ENCODE measurements at places on chromosomes 2 and 18. TPM values are rescaled to one million over a fixed set of nuclear protein-coding genes. Genes with fewer than 3 reads are reported as not detected.

DNA sequence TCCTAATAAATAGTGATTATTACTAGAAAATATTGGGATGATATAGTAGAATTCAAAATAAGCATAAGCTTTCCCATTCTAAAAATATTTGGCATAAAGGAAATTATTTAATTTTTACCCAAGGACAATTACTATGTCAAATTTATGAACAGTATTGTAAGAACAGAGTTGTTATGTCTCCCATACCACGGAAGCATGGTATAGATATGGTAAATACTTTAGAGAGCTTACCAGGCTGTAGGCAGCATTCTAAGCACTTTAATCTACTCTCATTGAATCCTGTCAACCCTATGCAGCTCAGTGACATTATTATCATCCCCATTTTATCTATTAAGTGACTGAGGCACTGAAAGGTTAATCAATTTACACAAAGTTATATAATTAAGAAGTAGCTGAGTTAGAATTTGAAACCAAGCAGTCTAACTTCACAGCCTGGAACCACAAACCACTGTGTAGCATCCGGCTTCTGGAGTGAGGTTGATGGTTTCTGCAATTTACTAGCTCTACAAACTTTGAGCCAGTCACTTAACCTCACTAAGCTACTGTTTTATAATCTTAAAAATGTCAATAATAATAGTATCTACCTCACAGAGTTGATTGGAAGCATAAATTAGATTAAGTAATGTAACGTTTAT lies 323.7 kb downstream of the ARHGAP15 start:
- no peak for DNase-seq

GRCh38 chr2:157359628-157360027 lies 34.0 kb upstream of the ERMN start:
- DNase-seq, result no peak

DNA sequence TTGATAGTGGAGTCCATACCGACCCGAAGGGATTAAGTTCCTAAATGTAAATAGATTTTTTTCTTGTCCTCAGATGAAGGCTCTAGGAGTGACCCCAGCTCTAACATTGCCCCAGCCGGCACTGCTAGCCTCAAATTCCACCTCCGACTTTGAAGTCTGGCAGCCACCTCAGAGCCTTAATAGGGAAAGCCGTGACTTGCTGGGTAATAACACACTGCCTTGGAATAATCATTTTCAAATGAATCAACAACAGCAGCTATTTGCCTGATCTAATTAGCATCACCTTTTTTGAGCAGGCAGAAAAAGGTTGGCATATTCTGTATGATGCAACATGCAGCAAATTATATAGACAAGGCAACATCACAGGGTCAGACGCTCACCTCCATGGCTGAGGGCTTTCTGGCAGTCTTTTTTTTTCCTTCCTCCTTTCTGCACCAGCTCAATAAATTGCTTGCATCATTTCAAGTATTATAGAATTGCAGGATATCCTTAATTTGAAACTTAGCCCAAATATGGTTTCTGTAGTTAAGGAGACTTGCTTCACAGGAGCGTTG lies 276.5 kb upstream of the ATP5MC3 start:
- no peak for DNase-seq

- no peak for DNase-seq
These were observed 735.5 kb downstream of the CBLN2 start for GRCh38 chr18:71808616-71809015.

DNA sequence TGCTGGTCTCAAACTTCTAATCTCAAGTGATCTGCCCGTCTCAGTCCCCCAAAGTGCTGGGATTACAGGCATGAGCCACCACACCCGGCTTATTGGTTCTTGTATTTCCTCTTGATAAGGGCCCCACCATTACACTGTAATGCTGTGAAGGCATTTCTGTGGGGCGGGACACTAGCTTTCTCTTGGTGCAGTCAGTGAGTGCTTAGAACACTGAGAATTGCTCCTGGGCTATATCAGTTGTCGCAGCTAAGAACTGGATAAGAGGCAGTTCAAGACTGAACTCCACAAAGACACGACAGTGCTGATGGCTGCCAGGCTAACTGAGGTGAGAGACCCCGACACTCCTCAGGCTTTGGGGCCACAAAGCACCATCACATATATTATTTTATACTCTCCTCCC lies 2.1 kb downstream of the KHK start:
- no peak for DNase-seq

The DOK6 gene
- 0.67 TPM for total RNA-seq

The TCF23 gene
- total RNA-seq, result not detected

The CKAP2L gene
- total RNA-seq, result 2.5 TPM

The NYAP2 gene
- not detected for total RNA-seq

The ADCYAP1 gene
- total RNA-seq, result not detected

The STPG4 gene
- not detected for total RNA-seq

Data from kidney epithelial cell (primary cell).